ENCODE measurements at places on chromosomes 1 and 21.

GRCh38 chr1:82220754-82221153, 420.0 kb downstream of the ADGRL2 start:
- DNase-seq, result no peak

DNA sequence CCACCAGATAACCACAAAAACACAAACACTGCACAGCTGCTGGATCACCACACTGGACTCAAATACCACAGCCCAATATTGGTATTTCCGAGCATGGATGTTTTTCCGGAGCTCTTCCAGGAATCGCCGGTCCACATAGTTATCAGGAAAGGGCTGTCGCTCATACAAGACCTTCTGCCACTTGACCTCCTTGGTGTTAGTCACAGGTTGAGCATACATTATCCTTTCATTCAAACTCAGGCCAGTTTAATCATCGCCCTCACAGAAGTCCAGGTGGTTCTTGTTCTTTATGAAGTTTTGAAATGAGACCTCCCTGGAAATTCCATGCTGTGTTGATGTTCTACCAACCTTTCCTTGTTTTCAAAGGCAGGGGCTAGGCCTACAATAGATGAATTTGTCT, 1.5 kb downstream of the PIGC start:
- DNase-seq, result no peak

GRCh38 chr21:45876381-45877170, 105.0 kb upstream of the COL6A1 start:
- peak; percentile 61 for DNase-seq

DNA sequence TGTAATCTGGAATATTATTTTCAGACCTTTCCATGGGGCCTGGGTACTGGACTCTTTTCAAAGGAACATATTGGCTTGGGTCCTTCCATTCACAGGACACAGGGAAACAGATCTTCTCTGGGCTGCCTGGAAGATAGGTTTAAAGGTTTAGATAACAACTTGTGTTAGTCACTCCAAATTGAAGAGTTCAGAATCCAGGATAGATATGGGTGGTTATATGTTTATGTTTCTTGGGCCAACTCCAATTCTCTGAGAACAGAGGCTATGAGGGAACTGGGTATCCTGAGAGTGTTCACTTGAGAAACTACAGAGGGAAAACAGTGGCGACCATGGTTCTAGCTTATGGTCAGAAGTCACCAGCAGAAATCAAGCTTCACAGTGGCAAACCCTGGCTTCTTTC, 8.7 kb upstream of the PIGM start:
- no peak for DNase-seq

- no peak for DNase-seq
These were observed 507.2 kb downstream of the LTN1 start for GRCh38 chr21:28485301-28486022.

- DNase-seq, result no peak
These were observed 179.2 kb upstream of the LMO4 start for GRCh38 chr1:87149241-87150041.

DNA sequence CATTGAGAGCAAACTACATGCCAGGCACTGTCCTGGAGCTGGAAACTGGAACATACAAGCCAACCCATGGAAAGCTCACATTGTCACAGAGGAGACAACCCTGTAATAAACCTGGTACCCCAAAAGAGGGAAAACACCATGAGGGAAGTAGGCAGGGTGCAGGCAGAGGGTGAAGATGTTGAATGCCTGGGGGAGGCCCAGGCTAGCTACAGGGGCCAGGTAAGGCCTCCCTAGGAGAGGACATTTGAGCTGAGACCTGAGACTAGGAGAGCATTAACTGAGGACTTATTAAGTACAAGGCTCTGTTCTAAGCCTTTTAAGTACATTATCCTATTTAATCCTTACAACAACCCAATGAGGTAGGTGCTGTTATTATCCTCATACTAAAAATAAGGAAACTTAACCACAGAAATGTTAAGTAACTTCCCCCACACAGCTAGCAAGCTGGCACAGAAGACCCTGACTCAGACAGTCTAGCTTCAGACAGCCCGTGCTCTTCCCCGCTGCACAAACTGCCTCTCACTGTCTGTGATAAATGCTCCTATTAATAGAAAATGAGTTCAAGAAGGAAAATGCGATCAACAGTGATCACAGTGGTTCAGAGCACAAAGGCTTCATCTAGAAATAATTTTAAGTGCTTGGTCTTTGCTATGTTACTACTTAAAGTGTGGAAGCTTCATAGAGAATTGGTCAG, 41.8 kb downstream of the ZNF281 start:
- DNase-seq, result no peak

- no peak for DNase-seq
These were observed 70.6 kb downstream of the ALPL start for GRCh38 chr1:21579791-21580190.

DNA sequence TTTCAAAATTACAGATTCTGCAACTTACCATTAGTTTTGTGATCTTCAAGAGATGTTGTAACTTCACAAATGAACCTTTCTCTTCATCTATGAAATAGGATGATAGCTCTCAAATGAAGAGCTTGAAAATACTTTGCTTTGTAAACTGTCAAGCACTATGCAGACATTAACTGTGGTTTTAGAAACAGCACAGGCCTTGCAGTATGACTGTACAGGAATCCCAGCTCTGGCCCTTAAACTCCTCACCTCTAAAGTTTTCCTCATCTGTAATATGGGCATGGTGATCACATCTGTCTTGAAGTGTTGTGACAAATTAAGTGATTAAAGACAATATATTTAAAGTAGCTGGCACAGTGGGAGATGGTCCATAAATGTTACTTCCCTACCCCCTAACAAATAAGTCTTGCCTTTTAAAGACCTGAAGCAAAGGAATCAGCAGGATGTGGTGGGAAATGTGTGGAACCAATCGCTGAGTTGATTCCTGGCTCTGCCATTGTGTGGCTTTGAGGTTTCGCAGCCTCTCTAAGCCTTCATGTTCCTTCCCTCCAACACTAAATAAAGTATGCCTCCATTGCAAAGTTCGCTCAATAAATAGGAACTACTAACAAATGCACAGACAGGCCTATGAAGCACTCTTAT, 5.5 kb upstream of the PTP4A2 start:
- no peak for DNase-seq

DNA sequence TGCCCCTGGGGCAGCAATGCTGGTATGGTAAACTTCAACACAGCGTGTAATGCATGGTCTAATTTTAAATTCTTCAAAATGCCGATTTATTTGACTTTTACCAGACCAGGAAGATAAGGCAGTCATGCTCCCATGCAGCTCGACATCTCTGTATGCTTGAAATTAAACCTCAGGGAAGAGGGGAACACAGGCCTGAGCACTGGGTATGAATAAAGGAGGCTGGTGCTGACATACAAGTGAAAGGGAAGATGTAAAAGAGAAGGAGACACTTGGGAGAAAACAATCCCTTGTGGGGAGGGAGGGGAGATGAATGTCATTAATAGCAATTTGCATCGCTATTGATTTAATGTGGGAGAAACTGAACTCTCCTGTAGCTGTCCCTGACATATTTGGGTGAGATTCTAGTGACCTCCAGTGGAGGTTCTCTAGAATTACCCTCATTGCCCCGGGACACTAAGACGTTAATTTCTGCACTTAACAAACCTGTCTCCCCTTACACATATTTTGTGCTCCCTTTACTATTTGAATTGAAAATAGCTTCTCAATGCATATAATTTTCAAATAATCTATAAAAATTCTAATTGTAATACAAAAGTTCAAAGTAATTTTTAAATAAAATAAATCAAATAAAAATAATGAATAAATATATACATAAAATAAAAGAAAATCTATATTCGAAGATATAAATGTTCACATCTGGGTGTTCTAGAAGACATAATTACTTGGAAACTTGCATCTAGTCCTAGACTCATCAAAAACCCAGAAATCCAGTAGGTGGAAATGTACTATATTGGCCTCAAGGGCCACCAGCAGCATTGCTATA, 283.1 kb downstream of the LMX1A start:
- DNase-seq, result no peak

GRCh38 chr21:45478115-45478801, 64.0 kb downstream of the SLC19A1 start:
- DNase-seq, result no peak

DNA sequence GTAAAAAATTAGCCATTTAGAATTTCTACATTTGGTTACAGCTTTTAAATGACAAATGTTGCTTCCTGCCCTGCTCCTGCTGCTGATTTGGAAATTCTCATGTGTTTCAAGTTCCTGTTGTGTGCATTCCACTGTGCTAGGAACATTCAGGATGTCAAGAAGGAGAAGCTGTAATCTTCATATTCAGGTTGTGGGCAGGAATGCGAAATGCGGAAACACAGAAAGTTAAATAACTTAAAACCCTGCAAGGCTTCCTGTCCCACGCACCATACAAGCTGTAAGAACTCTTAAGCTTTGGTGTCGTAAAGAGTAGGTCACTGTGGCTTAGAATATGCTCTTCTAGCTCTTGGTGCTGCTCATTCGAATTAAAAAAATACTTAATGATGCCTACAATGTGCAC, 52.6 kb downstream of the S100B start:
- no peak for DNase-seq

DNA sequence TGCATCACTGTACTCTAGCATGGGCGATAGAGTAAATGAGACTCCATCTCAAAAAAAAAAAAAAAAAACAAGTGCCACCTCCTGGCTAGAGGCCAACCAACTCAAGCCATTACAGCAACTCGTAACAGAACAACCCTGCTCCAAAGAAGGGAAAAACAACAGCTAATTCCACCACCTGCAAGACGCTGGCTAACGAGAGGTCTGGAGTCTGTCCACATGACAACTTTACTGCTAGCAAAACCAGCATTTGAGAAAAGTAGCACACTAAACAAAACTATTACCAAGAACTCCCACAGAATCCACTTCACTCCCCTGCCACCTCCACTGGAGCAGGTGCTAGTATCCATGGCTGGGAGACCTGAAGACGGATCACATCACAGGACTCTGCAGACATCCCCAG, 24.1 kb upstream of the EGLN1 start:
- no peak for DNase-seq

GRCh38 chr1:58657082-58657481, 42.8 kb downstream of the MYSM1 start:
- no peak for DNase-seq

- DNase-seq, result no peak
These were observed 1.6 kb upstream of the ARHGEF16 start for GRCh38 chr1:3452866-3453175.

DNA sequence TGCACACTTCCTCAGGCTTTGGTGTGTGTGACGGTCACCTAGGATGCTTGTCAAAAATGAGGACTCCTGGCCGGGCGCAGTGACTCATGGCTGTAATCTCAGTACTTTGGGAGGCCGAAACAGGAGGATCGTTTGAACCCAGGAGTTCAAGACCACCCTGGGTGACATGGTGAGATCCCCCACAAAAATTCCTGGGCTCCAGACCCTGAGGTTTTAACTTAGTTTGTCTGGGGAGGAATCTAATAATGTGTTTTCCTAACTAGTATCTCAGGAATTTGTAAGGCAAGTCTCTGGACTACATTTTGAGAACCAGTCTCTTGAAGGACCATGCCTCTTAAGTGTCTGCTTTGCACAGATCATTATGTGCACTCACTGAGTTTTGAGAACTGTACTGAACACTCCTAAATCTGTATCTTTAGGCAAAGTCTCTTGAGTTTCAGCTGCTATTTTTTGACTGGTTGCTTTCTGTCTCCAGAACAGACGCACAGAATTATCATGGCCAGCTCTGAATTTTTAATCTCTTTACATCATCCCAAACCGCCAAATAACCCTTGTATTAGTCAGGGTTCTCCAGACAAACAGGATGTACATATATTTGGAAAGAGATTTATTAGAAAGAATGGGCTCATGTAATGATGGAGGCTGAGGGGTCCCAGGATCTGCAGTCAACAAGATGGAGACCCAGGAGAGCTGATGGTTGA, 45.5 kb upstream of the VANGL1 start:
- DNase-seq, result no peak

DNA sequence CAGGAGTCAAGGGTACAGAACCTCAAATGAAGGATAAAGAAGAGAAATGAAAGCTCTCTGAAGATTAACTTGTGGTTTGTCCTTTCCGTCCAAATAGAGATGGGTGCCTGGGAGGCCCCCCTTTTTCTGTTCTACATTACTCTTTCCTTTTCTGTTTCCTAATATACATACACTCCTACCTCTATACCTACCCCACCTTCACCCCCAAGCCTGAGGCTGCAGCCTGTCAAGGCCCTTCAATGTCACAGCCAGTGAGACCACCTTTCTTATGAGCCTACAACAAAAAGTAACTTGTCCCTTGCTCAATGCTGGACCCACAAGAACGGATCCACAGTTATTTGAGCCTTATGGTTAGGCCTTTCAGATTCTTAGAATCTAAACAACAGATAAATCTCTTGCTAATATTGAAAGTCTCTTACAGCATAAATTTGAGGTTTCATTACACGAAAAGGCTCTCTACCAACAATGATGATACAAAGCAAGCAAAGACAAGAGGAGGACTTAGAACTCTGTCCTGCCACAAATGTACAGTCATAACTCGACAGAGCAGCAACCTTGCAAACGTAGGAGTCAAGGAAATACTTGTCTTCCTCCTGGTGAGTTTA, 4.1 kb upstream of the TRAF3IP3 start:
- no peak for DNase-seq

- no peak for DNase-seq
These were observed 21.6 kb upstream of the SLAMF6 start for GRCh38 chr1:160544647-160545046.

- DNase-seq, result no peak
These were observed 369 bp upstream of the ZYG11B start for GRCh38 chr1:52725903-52726264.

GRCh38 chr1:17342014-17342441, 30.0 kb upstream of the PADI6 start:
- no peak for DNase-seq

- DNase-seq, result no peak
These were observed 7.6 kb downstream of the PAX7 start for GRCh38 chr1:18637962-18638834.

GRCh38 chr1:241934201-241934848, 23.2 kb upstream of the BECN2 start:
- DNase-seq, result peak; percentile 29

DNA sequence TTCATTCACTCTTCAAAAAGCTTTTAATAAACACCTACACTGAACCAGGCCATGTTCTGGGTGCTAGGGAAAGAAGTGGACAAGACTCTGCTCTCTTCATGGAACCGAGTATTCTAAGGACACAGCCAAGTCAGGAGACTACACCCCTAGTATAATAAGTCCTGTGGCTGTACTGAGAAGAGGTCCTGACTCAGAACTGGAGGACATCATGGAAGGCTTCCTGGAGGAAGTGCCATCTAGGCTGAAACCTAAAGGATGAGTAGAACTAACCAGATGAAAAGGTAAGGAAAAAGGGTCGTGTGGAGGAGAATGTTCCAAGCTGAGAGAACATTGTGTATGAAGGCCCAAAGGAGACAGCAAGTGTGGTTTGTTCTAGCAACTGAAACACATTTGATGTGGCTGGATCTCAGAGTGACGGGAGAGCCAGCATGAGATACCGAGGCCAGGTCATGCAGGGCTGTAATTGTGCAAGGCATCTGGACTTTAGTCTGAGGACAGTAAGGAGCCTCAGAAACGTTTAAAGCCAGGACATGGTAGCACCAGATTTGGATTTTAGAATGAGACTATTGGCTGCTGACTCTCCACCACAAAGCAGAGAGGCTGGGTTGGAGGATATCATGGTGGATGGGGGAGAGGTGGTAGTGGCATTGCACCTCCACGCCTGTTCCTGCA, 82.5 kb downstream of the LRRN2 start:
- no peak for DNase-seq

GRCh38 chr1:200311256-200311655, 98.6 kb downstream of the ZNF281 start:
- DNase-seq, result no peak

GRCh38 chr1:194658090-194658439, 1471.7 kb upstream of the B3GALT2 start:
- no peak for DNase-seq

GRCh38 chr1:1631782-1632420, at the start of gene MMP23B:
TSS of gene MMP23B (plus strand) at chr1:1632173. CDS start at chr1:1632219, 46 bp downstream.
- peak; percentile 47 for DNase-seq
